Mucosa of gallbladder (tissue), 1 donor: ENCODE measurements at places on chromosomes 12 and 14.

GRCh38 chr12:47110011-47110541 is 30.3 kb upstream of the AMIGO2 start:
- DNase-seq, result no peak

GRCh38 chr14:96263347-96264199 is 7.6 kb downstream of the BDKRB1 start:
- no peak for DNase-seq

DNA sequence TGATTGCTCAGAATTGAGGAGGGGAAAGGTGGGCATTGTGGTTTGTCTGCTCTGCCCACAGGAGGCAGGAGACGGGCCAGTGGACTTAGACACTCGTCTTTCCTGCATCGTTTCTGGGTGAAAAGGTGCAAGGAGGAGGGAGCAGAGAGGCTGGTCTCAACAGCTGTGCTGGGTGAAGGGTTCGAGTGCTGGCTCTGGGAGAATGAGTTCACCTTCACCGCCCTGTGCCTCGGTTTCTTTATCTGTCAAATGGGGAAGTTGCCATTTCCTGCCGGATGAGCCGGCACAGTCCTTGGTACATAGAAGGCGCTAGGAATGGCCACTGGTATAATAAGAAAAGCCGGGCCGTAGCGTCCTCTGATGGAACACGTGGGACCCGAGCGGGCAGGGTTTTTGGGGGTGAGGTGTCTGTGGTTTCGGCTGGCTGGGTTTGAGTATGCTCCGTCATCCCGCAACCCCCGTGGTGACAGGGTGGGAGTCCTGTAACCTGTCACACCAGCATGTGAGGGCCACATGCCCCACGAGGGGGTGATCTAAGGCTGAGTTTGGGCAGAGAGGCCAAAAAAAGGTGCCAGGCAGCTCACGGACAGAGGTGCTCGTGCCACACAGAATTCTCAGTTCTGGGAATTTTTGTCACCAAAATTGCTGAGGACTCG is 7.3 kb downstream of the BCL7A start:
- DNase-seq, result no peak

GRCh38 chr14:87712396-87713090 is 280.4 kb downstream of the GALC start:
- DNase-seq, result no peak

DNA sequence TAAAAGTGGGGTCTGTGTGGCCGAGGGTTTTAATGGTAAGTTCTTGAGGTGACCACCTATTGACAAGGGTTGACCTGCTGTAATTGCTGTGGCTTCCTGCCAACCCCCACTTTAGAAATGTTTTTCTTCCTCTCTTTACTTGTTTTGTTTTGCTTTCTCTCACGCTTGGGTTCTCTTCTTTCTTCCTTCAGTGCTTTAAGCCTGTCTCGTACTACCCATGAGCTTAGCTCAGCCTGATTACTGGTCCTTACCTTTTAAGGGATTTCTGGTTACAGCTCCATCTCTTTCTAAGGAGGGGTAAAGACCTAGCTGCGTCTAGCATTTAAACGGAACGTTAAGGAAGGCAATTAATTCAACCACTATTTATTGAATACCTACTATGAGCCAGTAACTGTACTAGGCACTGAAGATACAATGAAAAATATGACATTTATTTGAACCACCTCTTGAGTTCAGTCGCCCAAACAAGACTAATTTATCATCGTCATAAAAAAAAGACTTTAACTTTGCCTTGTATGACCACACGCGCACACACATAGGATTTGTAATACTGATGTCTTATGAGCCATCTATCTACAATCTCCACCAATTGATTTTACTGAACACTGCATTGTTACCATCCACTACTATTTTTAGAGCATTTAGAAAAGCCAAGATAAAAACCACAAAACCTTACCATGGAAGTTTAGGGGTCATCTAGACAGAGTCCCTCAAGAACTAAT is 888 bp upstream of the PPP1R12A start:
- no peak for DNase-seq

GRCh38 chr12:15751741-15752140 is 37.4 kb downstream of the EPS8 start:
- DNase-seq, result no peak

DNA sequence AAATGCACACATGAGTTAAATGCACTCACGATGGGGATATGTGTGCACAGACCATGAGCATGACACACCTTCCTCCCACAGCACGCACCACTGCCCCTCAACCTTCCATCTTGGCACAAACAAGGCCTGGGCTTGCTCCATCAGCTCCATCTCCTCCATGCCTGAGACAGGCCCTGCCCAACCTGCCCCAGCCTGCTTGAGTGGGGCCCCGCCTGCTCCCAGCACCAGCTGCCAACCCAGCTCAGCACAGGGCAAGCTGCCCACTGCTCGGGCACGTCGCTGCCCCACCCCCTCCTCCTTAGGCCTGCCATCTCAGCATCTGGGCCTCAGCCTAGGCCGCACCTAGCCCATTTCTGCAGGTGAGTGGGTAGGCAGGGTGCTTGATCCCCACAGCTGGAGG is 27.6 kb upstream of the KRT78 start:
- no peak for DNase-seq

GRCh38 chr12:95646781-95647190 is 95.5 kb upstream of the USP44 start:
- no peak for DNase-seq

DNA sequence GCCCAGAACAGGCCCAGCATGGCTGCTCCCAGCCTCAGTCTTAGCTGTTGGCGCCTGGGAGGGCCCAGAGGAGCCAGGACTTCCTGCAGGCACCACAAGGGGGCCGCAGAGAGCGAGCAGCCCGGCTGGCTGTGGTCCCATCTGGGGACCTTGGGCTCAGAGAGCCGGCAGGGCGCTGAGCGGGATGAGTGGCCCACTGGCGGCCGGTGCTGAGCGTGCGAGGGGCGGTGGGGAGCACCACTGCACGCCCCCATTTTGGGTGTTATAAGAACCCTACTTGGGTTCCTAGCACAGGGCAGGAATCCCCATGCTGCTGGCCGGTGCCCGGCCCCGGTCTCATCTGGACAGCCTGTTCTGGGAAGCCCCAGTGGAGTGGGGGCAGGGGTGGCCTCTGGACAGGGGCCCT is 25.9 kb upstream of the CRIP2 start:
- DNase-seq, result peak; percentile 63

GRCh38 chr12:107395817-107396216 is 289.8 kb upstream of the PWP1 start:
- DNase-seq, result no peak

DNA sequence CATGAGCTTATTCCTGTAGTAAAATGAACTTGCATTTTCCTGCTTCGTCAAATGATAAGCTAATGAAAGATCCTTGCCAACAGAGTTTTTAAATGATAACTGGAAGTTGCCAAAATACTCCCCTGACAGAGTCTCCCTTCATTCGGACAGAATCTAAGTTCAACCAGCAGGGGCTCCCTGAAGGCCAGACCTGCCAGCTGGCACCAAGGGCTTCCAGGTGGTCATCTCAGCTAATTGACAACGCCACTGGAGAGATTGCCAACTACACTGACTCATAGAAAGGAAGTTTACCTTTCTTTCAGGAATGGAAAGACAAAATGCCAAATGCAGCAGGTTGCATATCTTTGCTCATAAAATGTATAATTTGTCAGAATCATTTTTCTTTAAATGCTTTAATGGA is 462.8 kb downstream of the GXYLT1 start:
- DNase-seq, result no peak

DNA sequence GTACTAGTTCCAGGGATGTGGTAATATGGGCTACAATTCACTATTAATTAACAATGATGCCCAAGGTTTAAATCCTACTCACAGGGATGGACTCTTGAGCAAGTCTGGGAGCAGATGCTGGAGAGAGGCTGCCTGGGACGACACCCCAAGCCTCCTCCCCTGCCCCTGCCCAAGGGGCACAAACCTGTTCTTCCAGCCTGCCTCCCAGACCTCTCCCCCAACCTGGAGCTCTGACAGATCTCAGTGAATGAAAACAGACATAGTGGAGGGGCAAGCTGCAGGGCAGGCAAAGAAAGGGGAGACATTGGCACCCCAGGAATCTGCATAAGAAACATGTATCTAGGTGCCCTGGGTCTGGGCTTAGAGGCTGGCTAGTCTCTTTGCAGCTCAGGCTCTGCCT is 5.8 kb downstream of the KDM2B start:
- DNase-seq, result no peak

DNA sequence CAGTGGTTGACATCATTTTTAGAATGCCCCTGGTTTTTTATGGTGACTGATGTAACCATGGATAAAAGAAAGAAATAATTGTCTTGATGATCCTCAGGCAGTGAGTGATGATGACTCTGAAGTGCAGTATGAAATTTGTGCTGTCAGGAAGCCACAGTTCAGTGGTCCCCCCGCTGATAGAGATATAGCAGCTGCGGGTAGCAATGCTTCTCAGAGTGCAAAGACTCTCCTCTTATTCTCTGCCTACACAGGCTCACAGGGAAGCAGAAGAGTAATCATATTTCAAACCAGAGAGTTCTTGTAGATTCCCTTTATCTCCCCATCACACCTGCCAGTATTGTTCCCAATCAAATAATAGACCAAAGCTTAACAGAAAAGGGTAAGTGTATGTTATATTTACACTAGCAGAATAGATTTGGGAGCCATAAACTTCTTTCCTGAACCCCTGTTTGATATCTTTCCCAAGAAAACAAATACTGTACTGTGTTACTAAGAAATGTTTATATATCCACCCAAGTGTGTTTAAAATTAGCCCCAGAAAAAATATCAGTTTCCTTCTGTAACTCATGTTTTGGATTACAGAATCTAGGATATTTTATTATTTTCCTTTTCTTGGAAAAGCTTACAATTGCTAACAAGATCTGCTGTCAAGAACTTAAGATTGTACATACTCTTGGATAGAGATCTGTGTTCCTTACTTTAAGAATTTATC is 1817.4 kb upstream of the FLRT2 start:
- no peak for DNase-seq

- DNase-seq, result no peak
Measured at GRCh38 chr12:123163227-123163626, 12.3 kb upstream of the PITPNM2 start.

- no peak for DNase-seq
Measured at GRCh38 chr14:104794993-104795780, at the start of gene AKT1. AKT1 (minus strand) TSS chr14:104795748; CDS start chr14:104792643, 3,105 bp downstream.

DNA sequence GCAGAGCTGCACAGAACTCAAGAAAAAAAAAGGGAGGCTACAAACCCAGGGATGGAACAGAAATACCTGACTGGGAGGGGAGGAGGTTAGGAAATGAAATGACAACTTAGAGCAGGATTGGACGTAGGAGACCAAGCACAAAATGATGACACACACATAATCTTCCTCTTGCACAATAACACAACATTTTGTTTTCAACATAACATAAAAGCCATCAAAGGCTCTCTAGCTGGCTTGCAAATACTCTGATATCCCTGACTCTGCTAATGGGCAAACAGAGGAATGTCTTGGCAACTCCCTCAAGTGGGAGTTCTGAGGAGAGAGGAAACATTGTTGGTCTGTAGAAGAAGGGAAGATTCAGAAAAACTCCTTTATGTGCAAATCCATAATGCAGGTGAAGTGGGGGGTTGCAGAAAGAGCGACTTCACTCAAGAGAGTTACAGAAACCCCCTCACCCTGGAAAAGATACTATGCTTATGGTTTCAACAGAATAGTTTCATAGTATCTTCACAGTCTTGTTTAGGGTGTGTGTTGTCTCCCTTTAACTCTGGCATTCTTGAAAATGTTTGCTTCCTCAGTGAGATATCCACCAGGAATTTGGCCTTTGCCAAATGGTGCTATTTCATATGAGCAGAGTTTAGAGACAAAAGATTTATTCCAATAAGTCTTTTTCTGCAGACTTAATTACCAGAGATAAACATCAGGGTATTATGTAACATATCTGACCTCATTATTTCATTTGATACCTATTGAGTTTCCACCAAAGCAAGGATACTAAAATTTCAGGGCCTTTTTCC is 43.8 kb upstream of the LTBP2 start:
- no peak for DNase-seq

DNA sequence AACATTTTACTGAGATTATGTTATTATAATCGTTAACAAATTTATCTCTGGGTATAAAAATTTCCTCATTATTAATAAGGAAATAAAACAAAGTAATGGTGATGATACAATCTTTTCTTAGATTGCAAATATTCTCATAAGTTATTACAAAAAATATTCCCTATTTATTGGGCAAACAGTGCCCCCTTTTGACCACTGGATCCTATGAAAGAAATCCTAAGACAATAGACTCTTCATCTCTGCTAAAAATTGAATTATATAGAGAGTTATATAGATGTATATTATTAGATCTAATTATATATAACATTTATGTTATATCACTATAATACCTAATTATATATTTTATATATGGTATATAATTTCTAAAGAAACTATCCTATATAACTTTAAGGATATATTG is 94.2 kb upstream of the FGD4 start:
- peak; percentile 20 for DNase-seq

DNA sequence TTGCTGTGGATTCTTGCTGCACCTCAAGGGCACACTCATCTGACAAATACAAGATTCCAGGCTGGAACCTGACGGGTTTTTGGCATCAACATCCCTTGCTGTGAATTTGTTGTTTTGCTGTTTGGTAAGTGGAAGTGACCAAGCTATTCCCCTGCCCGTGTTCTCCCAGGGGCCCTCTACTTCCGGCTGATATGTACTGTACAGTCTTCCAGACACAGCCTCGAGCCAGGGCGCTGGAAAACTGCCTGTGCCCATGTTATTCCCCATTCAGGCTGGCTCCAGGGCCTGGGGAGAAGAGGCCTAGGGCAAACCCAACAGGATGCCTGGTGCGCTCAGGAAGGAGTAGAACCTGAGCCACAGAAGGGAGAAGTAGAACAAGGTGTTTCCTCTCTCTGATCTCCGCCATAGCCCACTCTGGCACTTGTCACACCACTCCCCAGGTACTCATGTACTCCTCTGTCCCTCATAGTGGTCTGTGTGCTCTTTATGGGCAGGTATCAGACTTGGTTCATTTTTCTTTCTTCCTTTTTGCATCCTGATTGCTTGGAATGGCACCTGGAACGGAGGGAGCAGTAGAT is 67.8 kb upstream of the LTA4H start:
- no peak for DNase-seq

DNA sequence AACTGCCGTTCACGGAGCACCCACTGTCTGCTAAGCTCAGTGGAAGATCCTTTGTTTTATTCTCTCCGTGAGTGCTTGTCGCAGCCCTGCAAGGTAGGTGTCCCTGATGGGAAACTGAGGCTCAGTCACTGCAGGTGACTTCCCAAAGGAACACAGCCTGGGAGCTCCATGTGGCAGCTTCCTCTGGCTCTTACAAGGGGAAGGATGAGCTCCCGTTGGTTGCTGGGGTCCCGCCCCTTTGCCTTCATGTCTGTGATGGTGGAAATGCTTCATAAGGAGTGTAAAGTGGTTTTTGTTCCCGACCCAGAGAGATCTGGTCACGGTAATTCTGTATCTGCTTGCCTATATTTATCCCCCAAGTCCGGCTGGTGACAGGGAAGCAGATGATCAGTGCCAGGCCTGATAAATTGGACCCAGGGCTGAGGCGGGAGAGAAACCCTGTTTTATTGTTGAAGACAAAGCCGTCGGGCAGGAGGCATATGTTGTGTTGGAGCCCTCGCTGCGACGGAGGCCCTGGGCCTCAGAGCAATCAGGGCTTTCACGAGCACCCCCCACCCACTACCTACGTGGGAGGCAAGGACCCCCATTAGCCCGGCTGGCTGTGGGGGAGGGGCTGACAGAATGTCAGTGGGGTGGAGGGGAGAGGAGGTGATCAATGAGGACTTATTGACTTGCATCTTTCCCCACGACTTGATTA is 91.9 kb downstream of the KIF26A start:
- no peak for DNase-seq

- no peak for DNase-seq
Measured at GRCh38 chr14:53430870-53431269, 277.7 kb upstream of the DDHD1 start.
